ENCODE measurements at places on chromosomes 4 and X.
A peak's percentile ranks its signal among the peaks of the same experiment; 100 is the strongest.

DNA sequence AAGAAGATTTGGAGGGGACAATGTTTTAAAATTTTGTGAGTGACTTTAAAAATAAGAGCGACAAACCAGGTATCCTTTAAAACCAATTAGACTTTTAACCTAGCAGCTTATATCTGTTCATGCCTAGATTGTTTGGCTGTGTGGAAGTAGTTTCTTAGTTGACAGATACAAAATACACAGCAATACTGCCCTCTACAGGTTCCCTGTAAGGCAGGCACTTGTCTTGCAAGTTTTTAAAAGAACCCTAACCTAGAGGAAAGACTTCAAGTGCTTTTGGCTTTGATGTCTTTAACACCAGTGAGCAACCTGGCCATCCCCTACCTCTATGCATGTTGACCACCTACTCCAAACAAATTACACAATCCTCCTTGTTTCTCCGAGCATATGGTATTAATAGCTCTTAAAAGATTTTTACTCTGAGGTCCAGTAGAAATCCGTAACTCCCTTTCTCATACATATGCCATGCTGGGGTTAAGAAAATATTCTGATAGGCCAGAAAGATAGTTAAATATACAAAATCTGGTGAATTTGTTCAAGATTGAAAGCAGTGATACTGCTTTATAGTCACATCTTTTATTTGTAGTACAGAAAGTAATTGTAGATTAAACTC lies 273.0 kb downstream of the ARHGAP24 start:
- H3K27ac ChIP-seq: peak overlapping the region; percentile 2
- no peaks in the 10 kb centered on the region for H3K36me3 ChIP-seq
- H3K4me1 ChIP-seq: no peaks in the 10 kb centered on the region
- H3K4me3 ChIP-seq: no peak overlapping the region
- no peaks in the 10 kb centered on the region for H3K27me3 ChIP-seq

- no peaks in the 10 kb centered on the region for H3K27me3 ChIP-seq
- no peak overlapping the region for H3K4me3 ChIP-seq
- no peak for DNase-seq
Observed at GRCh38 chr4:110184140-110184790, 14.2 kb downstream of the ELOVL6 start.

- no peak overlapping the region for H3K4me3 ChIP-seq
- no peaks in the 10 kb centered on the region for H3K36me3 ChIP-seq
- H3K4me1 ChIP-seq: no peaks in the 10 kb centered on the region
- no peak for DNase-seq
- no peak overlapping the region for H3K27ac ChIP-seq
- no peaks in the 10 kb centered on the region for H3K27me3 ChIP-seq
Observed at GRCh38 chrX:154334496-154334895, 38.9 kb downstream of the TKTL1 start.

DNA sequence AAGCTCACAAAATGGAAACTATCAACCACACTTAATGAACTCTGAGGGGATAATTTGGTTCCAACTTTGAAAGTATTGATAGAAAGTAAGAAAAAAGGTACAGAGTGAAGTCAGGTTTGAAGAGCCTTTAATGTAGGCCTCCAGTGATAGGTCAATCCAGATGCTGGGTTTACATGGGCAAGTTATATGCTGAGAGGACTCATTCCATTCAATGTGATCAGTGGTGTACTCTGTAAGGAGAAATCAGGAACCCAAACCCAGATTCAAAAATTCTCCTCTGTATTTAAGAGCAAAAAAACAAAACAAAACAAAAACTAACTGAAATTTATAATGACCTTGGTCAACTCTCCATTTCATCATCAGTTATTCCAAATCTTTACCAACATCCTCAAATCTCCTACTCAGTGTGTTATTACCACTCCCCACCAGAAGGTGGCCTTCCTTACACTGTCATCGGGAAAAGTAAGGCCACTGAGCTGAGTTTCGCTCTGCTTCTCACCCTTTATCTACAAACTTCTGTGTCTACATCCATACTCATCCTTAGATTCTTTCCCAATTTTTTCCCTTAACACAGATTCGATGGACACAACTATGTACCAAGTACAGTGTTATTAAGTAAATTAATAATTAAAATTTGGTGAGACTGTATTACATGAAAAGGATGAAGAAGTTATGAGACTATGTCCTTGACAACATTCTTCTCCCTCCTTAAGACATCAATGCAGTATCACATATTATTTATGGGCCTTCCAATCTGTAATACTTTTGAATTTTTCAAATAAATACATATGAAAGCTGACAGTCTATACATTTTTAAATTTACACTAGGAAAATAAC lies 88.3 kb downstream of the ZAR1 start:
- no peaks in the 10 kb centered on the region for H3K36me3 ChIP-seq
- H3K27me3 ChIP-seq: no peaks in the 10 kb centered on the region
- H3K4me3 ChIP-seq: no peak overlapping the region
- no peaks in the 10 kb centered on the region for H3K4me1 ChIP-seq

DNA sequence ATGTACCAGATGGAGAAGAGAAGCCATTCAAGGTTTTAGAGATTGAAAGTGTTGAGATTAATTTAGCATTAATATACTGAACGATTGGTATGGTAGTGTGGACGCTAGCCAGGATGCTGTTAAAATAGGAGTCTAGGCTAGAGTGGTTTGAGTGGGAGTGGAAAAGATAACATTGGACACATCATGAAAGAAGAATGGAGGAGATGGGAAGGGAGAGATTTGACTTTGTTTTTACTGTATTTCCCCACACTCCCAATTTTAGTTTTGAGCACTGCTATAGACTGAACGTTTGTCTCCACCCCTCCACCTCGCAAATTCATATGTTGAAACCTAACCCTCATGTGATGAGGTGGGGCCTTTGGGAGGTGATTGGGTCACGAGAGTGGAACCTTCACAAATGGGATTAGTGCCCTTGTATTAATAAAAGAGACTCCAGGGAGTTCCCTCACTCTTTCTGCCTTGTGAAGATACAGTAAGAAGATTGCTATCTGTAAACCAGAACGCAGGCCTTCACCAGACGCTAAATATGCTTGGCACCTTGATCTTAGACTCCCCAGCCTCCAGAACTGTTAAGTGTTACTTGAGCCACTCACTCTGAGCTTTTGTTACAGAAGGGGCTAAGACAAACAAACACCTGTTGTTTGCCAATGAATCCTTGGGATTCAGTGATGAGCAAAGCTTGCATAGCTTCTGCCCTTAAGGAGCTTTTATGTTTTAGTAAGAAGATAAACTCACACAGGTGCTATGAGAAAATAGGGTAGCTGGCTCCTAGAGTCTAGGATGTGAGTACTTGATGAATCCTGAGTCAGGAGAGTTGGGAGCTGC lies 25.8 kb downstream of the USP9X start:
- no peaks in the 10 kb centered on the region for H3K27me3 ChIP-seq
- H3K4me3 ChIP-seq: no peak overlapping the region
- H3K36me3 ChIP-seq: no peaks in the 10 kb centered on the region
- H3K27ac ChIP-seq: no peak overlapping the region
- no peaks in the 10 kb centered on the region for H3K4me1 ChIP-seq

GRCh38 chr4:2261110-2261852 lies 628 bp downstream of the MXD4 start:
- DNase-seq: peak; percentile 77
- peak overlapping the region; percentile 99 for H3K4me3 ChIP-seq
- H3K27ac ChIP-seq: peak overlapping the region; percentile 94
- H3K27me3 ChIP-seq: no peaks in the 10 kb centered on the region
- peaks cover 18% of the 10 kb centered on the region for H3K36me3 ChIP-seq

DNA sequence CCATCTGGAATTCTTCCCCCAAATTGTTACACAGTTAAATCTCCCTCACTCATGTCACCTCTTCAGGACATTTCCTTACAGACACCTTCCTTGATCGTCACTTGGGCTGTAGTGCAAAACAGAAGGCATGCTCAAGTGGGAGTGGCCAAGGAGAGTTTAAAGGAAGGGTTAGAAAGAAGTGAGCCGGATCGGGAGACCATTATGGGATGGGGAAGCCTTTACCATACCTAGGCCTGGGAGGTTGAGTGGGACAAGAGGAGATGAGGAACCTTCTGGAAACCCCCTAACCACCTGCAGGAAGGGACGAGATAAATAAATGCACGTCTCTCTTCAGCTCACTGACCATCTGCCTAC lies 102.7 kb downstream of the UCHL1 start:
- no peak overlapping the region for H3K4me3 ChIP-seq
- H3K36me3 ChIP-seq: no peaks in the 10 kb centered on the region
- H3K4me1 ChIP-seq: peaks cover 7% of the 10 kb centered on the region
- no peak for DNase-seq
- peak overlapping the region; percentile 16 for H3K27ac ChIP-seq
- no peaks in the 10 kb centered on the region for H3K27me3 ChIP-seq

DNA sequence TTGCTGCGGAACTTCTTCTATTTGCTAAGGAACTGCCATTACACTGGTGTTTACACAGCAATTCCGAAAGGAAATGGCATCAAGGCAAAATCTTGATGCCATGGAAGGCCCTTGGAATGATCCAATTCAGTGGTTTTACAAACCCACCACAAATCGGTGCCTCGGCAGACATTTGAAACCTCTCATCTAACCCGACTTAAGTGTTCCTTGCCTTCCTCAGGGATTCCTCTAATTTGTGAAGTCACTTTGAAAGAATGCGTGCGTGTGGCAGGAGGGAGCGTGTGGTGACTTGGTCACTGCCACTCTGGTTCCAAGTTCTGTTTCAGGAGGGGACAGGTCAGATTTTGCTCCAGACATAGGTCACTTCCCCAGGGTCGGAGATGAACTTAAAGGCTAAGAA lies 4.8 kb downstream of the NOP14 start:
- no peak for DNase-seq
- H3K27me3 ChIP-seq: no peaks in the 10 kb centered on the region
- no peak overlapping the region for H3K4me3 ChIP-seq
- peaks cover 14% of the 10 kb centered on the region for H3K4me1 ChIP-seq

DNA sequence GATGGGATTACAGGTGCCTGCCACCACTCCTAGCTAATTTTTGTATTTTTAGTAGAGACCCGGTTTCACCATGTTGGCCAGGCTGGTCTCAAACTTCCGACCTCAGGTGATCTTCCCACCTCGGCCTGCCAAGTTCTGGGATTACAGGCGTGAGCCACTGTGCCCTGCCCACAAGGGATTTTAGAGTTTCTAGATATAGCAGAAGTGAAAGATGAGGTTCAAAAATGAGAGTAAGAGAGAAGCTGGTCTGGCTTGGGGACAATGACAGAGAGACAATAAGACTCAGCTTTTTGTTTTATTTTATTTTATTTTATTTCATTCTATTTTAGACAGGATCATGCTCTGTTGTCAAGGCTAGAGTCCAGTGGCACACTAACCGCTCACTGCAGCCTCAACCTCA lies 30.6 kb downstream of the TRIM61 start:
- H3K36me3 ChIP-seq: no peaks in the 10 kb centered on the region
- no peaks in the 10 kb centered on the region for H3K27me3 ChIP-seq

DNA sequence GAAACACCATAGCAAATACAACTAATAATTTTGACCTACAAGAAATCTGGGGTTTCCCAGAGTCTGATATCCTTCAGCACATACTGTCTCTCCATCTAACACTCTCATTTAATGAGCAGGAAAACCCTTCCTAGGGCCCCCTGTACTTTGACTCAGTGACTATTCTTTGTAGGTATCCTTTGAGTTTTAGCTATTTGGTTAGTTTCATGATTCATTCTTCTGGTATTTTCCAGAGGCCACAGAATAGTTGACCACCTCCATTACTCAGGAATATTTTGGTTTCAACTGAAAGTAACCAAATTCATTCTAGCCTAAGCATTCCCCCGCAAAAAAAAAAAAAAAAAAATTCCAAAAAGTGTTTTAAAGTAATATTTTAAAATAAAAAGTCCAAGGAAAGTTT lies 140.0 kb downstream of the IDS start:
- no peaks in the 10 kb centered on the region for H3K4me1 ChIP-seq
- no peaks in the 10 kb centered on the region for H3K36me3 ChIP-seq
- H3K4me3 ChIP-seq: no peak overlapping the region
- no peak for DNase-seq

GRCh38 chr4:4428966-4429875 lies 42.3 kb downstream of the NSG1 start:
- peaks cover 44% of the 10 kb centered on the region for H3K36me3 ChIP-seq
- DNase-seq: no peak

GRCh38 chrX:23066588-23067281 lies 67.0 kb downstream of the DDX53 start:
- H3K36me3 ChIP-seq: no peaks in the 10 kb centered on the region
- H3K27me3 ChIP-seq: no peaks in the 10 kb centered on the region
- no peaks in the 10 kb centered on the region for H3K4me1 ChIP-seq
- DNase-seq: no peak
- no peak overlapping the region for H3K4me3 ChIP-seq
- no peak overlapping the region for H3K27ac ChIP-seq

DNA sequence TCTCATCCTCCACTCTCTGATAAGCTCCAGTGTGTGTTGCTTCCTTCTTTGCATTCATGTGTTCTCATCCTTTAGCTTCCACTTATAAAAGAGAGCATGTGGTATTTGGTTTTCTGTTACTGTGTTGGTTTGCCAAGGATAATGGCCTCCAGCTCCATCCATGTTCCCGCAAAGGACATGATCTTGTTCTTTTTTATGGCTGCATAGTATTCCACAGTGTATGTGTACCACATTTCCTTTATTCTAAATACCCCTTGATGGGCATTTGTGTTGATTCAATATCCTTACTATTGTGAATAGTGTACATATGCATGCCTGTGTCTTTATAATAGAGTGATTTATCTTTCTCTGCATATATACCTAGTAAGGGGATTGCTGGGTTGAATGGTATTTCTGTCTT lies 155.1 kb downstream of the DCK start:
- no peaks in the 10 kb centered on the region for H3K4me1 ChIP-seq
- H3K27ac ChIP-seq: no peak overlapping the region
- DNase-seq: no peak
- no peak overlapping the region for H3K4me3 ChIP-seq
- H3K36me3 ChIP-seq: no peaks in the 10 kb centered on the region

DNA sequence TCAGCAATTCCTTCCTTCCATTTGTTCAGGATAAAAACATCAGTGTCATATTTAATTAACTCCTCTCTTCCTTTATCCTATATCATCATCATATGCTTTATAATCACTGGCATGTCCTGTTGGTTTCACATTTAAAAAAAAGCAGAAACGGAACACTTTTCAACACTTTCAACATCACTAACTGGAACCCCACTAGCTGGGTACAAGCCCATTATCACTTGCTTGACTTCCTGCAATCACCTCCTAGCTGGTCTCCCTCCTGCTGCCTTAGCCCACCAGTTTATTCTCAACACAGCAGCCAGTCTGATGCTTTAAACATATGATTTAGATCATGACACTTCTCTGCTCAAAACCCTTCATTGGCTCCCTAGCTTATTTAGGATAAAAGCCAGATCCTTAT lies 116.4 kb upstream of the LSM6 start:
- no peaks in the 10 kb centered on the region for H3K36me3 ChIP-seq
- H3K27me3 ChIP-seq: no peaks in the 10 kb centered on the region
- peak overlapping the region; percentile 61 for H3K27ac ChIP-seq
- H3K4me1 ChIP-seq: no peaks in the 10 kb centered on the region
- no peak overlapping the region for H3K4me3 ChIP-seq

All from Peyer's patch (tissue), 4 donors.